ENCODE measurements at places on chromosomes 2 and 18.

DNA sequence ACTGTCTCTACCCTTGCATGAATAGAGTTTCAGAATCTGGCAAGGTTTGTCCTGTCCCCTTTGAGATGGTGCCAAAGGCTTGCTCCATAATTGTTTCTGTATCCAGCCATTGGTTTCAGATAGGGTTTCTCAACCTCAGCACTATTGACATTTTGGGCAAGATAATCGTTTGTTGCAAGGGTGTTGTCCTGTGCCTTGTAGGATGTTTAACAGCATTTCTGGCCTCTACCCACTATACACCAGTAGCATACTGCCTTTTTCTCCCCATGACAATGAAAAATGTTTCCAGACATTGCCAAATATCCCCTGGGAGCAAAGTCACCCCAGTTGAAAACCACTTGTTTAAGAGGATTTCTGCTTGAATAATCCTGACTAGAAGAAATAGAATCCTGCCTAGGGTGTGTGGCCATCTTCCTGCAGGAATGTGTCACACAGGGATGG is 126.8 kb downstream of the CDC42EP3 start:
- no peak for DNase-seq

DNA sequence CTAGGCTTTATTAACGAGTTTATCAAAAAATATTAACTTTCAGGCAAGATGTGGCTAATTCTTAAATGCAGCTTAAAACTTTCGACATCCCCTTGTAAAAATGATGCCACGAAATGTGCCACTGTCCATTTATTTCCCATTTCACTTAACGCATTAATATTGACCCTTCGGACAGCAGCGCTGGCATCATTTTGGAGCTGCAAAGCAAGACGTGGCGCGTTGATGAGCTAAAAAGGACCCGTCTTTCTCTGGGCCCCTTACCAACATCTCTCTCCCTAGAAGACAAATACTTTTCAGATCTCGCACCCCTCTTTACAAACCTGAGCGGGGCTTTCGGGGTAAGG is 367.9 kb downstream of the MTX2 start:
- DNase-seq, result no peak

GRCh38 chr2:68311033-68311432 is 8.7 kb downstream of the CNRIP1 start:
- no peak for DNase-seq

DNA sequence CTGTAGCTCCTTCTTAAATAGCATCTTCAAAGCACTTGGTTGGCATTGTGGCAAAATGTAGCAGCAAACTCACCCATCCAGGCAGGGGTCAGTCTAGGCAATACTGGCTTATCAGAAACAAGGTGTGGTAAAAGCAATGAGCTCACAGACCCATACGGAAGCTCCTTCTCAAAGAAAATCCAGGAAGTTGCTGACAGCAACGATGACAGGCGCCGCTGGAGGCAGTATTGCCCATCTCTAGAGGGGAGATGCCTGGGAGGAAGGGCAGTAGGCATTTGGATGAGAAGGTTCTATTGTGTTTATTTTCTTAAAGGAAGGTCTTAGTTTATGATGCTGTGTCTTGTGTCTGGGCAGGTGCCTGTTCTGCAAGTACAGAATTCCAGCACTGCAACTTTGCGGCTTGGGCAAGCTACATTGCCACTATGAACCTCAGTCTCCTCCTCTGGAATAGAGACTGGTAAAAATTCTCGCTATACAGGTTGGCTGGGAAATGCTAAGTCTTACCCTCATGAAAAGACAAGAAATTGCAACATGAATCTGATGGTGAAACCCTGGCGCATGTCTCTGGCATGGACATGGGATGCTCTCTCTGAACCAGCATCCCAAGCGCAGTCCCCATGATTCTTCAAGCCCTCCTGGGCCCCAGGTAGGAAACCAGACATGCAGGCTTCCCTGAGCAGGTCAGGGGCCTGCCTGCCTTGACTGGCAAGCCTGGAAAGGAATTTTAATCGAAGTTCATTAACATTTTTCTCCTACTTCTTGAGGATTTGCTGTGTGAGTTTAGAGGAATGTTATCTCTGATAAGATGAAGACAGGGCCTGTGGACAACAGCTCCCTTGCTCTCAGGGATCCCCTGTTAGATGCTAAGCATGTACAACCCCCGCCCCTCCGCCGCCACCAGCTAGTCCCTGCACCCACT is 156.0 kb downstream of the TFCP2L1 start:
- DNase-seq, result peak; percentile 12

DNA sequence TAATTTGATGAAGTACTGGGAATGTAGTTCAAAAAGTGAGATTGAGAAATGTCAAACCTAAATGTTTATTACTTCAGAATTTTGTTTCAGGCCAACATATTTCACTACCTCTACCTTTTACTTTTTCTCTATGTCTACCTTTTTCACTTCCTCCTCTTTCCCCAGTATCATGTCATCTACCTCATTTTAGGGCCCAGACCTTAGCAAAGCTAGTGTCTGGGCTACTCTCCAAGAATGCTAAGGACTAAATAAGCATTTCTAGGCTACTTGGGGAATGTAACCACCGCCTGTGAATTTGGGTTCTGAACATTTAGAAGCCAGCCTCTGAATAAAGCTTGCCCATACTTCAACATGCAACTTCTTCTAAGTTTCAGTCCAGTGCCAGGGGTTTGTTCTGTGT is 330.4 kb downstream of the SLC4A3 start:
- DNase-seq, result peak; percentile 52
